ENCODE measurements at places on chromosomes 3 and 15. TPM values are rescaled to one million over a fixed set of nuclear protein-coding genes. Genes with fewer than 3 reads are reported as not detected.

AGTR1 gene
- total RNA-seq, result 10.8 TPM

KCTD6 gene
- total RNA-seq, result 8.2 TPM

GRCh38 chr3:197599089-197599765, 43.5 kb upstream of the BDH1 start:
- DNase-seq, result peak; percentile 58
- H3K4me3 ChIP-seq, result no peak overlapping the region
- no peak overlapping the region for H3K27ac ChIP-seq

DNA sequence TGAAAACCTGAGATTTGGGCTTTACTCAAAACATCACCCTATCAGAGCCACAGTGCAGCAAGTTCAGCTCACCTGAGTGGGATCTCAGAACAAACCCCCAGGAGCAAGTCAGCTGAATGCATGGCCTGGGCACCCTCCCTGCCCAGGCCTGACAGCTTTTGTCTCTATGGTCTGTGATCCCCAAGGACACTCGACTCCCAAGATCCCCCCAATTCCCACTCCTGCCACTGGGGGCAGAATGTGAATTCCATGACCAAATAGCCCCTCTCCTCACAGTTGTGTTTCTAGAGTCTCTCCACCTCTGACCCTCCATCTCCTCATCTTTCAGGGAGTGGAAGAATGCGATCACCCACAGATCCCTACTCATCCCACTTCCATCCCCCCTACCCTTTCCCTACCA, 58.9 kb downstream of the ZNF445 start:
- H3K4me3 ChIP-seq, result no peak overlapping the region
- no peak for DNase-seq
- H3K36me3 ChIP-seq, result no peaks in the 10 kb centered on the region
- no peaks in the 10 kb centered on the region for H3K4me1 ChIP-seq

DNA sequence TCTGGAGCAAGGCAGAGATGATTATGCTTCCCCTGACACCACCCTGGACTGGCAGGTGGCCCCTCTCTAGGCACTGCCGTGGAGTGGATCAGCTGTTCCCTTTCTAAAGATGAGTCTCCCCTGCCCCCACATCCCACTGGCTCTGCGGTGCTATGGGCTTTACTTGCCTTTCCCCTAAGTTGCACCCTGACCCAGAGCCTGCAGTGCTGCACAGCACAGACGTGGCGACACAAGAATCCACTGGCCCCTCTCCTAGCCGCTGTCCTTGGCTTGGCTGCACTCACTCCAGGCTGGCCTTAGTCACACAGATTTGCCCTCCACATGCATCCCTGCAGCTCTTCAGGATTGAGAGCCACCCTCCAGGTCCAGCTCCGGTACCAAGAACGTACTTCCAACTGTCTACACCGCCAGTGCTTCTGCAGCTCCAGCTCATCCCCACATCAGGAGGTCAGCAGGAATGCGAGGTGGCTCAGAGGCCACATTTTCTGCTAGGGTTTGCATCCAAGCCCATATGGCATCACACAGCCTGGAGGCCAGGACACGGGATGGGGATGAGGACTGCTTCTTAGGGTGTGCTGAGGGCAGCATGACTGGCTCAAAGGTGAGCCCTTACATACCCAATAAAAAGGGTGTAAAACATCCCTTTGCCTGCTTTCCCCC, 82.4 kb upstream of the RASGRF1 start:
- no peak overlapping the region for H3K27ac ChIP-seq
- peaks cover 8% of the 10 kb centered on the region for H3K4me1 ChIP-seq
- H3K36me3 ChIP-seq, result no peaks in the 10 kb centered on the region
- H3K4me3 ChIP-seq, result no peak overlapping the region
- H3K27me3 ChIP-seq, result peaks cover 3% of the 10 kb centered on the region
- DNase-seq, result no peak

- no peak overlapping the region for H3K27ac ChIP-seq
- H3K4me1 ChIP-seq, result peaks cover 13% of the 10 kb centered on the region
- no peaks in the 10 kb centered on the region for H3K27me3 ChIP-seq
- H3K36me3 ChIP-seq, result no peaks in the 10 kb centered on the region
- no peak for DNase-seq
Observed at GRCh38 chr3:31979001-31979697, 1.9 kb downstream of the OSBPL10 start.

DNA sequence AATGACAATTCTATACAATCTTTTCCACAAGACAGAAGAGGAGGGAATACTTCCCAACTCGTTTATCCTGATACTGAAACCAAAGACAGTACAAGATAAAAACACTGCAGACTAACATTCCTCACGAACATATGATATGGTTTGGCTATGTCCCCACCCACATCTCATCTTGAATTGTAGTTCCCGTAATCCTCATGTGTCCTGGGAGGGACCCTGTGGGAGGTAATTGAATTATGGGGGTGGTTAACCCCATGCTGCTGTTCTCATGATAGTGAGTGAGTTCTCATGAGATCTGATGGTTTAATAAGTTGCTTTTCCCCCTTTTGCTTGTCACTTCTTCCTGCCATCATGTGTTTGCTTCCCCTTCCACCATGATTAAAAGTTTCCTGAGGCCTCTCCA, 83.9 kb upstream of the PROK2 start:
- H3K4me3 ChIP-seq, result no peak overlapping the region
- DNase-seq, result no peak
- H3K27me3 ChIP-seq, result peaks cover 2% of the 10 kb centered on the region
- H3K4me1 ChIP-seq, result no peaks in the 10 kb centered on the region

- H3K4me1 ChIP-seq, result no peaks in the 10 kb centered on the region
- no peaks in the 10 kb centered on the region for H3K36me3 ChIP-seq
- no peaks in the 10 kb centered on the region for H3K27me3 ChIP-seq
- no peak overlapping the region for H3K27ac ChIP-seq
Observed at GRCh38 chr3:158443632-158444031, 127.4 kb upstream of the MLF1 start.

DNA sequence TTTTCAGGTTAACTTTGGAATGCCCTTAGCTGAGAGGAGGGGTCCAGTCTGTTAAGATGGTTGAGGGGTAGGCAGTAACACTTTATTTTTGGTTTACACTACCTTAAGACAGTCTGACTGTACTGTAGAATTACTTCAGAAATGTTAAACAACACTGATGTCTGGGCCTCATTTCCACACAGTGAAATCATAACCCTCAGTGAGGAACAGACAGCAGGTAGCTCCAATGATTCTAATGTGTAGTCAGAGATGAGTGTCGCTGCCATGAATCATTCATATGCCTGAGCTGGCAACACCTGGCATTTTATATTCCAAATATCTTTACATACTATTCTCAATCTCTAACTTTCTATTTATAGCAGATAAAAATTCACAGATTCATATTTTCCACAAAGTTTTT, 37.3 kb upstream of the POU1F1 start:
- DNase-seq, result no peak
- no peaks in the 10 kb centered on the region for H3K36me3 ChIP-seq
- no peak overlapping the region for H3K4me3 ChIP-seq
- no peaks in the 10 kb centered on the region for H3K27me3 ChIP-seq

- no peak overlapping the region for H3K4me3 ChIP-seq
- peaks cover 13% of the 10 kb centered on the region for H3K4me1 ChIP-seq
- H3K27ac ChIP-seq, result peak overlapping the region; percentile 6
- no peak for DNase-seq
Observed at GRCh38 chr15:63015618-63016017, 26.9 kb upstream of the TPM1 start.

DNA sequence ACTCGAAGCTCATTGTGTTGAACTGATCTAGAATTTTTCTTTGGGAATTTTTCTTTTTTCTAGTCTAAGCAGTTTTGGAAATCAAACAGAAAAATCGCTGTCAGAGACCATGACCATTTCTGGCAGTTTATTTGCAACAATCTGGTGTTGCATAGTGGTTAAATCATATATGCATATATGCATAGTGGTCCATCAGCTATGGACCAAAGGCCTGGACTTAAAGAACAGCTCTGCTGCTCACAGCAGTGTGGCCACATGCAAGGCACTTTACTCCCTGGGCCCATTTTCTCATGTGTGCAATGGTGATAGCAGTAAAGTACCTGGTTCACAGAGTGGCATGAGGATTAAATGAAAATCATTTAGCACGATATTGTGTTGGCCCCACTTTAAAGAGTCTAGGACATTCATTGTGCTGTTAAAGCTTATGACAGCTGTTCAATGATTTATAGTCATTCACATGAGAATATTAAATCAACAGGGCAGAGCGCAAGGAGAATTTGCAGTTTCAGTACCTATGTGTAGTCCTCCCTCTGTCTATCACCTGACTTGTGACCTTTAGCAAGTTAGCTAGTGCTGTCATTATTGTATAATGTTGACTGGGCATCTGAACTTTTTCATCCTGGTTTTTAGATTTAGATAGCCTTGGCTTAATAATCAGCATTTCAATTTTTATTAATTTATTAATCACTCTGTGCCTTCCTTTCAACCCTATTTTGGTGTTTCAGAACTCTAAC, 46.4 kb downstream of the BLM start:
- no peak overlapping the region for H3K27ac ChIP-seq
- H3K4me3 ChIP-seq, result no peak overlapping the region
- no peaks in the 10 kb centered on the region for H3K27me3 ChIP-seq
- no peaks in the 10 kb centered on the region for H3K36me3 ChIP-seq
- no peak for DNase-seq

DNA sequence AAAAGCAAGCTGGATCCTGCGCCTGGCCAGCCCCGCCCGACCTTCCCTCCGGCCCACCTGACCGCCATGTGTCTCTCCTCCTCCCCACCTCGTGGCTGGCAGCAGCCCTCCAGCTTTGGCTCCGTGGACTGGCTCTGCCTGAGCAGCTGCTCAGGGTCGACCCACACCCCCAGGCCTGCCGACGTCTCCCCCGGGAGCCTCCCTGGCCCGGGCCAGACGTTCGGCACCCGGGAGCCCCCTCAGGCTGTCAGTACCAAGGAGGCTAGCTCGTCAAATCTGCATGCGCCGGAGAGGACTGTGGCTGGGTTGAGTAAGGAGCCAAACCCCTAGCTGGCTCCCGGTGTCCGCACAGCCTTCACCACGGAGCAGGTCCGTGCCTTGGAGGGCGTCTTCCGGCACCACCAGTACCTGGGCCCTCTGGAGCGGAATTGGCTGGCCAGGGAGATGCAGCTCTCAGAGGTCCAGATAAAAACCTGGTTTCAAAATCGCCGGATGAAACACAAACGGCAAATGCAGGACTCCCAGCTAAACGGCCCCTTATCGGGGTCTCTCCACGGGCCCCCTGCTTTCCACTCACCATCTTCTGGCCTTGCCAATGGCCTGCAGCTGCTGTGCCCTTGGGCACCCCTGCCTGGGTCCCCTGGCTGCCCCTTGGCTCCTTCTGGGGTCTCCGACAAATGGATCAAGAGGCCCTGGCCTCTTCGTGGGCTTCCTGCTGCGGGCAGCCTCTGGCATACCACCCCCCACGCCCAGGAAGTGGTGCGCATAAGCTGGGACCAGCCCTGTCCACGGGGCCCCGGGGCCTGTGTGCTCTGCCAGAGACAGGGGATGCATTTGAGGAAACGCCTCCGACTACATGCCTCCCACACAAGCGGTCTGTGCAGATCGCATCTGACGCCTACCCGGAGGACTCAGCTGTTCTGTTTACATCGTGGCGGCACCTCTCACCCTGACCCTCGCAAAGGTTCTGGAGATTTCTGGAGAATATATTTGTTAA, 345.0 kb downstream of the ZNF385D start:
- no peaks in the 10 kb centered on the region for H3K36me3 ChIP-seq
- no peak for DNase-seq
- H3K4me3 ChIP-seq, result no peak overlapping the region
- no peaks in the 10 kb centered on the region for H3K27me3 ChIP-seq
- H3K27ac ChIP-seq, result no peak overlapping the region

DNA sequence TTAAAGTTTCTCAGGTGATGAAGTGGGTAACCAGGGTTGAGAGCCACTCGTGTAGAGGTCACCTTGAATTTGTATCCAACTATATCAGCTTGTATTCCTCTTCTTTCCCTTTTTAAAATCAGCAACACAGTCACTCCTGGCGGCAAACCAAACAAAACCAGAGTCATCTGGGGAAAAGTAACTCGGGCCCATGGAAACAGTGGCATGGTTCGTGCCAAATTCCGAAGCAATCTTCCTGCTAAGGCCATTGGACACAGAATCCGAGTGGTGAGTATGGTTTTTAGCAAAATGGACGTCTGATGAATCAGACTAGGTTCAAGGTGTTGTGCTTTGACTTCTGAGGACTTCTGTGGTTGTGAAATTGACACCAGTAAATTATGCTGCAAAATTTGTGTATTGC, 3.9 kb downstream of the RPL35A start:
- H3K27me3 ChIP-seq, result no peaks in the 10 kb centered on the region
- no peak overlapping the region for H3K27ac ChIP-seq

DNA sequence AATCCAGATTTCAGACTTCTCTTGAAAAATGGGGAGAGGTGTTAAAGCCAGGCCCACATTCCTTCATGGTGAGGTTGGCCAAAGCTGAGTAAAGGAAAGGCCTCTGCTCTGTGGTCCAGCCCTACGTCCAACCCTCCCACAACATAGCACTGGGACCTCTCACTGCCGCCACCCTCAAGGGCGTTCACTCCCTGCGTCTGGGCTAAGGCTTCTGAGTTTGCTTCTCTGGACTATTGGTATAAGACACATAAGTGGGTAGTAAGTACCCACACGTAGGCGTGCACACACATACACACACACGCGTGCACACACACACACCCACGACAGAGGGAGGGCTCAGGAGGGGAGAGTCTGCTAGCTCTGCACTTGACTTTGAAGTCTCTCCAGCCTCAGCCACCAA, 80.2 kb upstream of the PXYLP1 start:
- no peak overlapping the region for H3K27ac ChIP-seq
- H3K4me3 ChIP-seq, result no peak overlapping the region
- no peaks in the 10 kb centered on the region for H3K4me1 ChIP-seq
- DNase-seq, result no peak

- no peak for DNase-seq
- H3K27me3 ChIP-seq, result peaks cover 11% of the 10 kb centered on the region
- no peaks in the 10 kb centered on the region for H3K36me3 ChIP-seq
- no peaks in the 10 kb centered on the region for H3K4me1 ChIP-seq
- no peak overlapping the region for H3K4me3 ChIP-seq
Observed at GRCh38 chr3:51796854-51797253, 17.8 kb upstream of the IQCF6 start.

DNA sequence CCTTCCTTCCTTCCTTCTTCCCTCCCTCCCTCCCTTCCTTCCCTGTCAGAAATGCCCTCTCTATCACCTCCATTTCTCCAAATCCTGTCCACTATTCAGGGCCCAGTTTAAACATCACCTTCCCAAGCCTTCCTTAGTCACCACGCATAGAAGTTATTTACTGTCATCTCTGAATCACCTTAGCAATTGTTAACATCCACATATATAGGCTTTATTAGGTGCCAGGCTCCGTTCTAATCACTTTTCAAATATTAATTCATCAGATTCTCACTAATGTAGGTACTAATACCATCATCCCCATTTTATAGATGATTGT, 1.1 kb upstream of the MAGEF1 start:
- no peak overlapping the region for H3K4me3 ChIP-seq
- no peak for DNase-seq
- no peaks in the 10 kb centered on the region for H3K27me3 ChIP-seq
- no peak overlapping the region for H3K27ac ChIP-seq
- H3K4me1 ChIP-seq, result peaks cover 39% of the 10 kb centered on the region
- H3K36me3 ChIP-seq, result no peaks in the 10 kb centered on the region

- H3K27me3 ChIP-seq, result no peaks in the 10 kb centered on the region
- H3K4me1 ChIP-seq, result peaks cover 38% of the 10 kb centered on the region
- peak overlapping the region; percentile 87 for H3K4me3 ChIP-seq
- DNase-seq, result no peak
- H3K27ac ChIP-seq, result peak overlapping the region; percentile 96
- peaks cover 25% of the 10 kb centered on the region for H3K36me3 ChIP-seq
Observed at GRCh38 chr3:88059380-88060170, 520 bp downstream of the ZNF654 start.

Data from lower lobe of right lung (tissue), 2 donors.